ENCODE measurements at places on chromosomes 5 and 9.

DNA sequence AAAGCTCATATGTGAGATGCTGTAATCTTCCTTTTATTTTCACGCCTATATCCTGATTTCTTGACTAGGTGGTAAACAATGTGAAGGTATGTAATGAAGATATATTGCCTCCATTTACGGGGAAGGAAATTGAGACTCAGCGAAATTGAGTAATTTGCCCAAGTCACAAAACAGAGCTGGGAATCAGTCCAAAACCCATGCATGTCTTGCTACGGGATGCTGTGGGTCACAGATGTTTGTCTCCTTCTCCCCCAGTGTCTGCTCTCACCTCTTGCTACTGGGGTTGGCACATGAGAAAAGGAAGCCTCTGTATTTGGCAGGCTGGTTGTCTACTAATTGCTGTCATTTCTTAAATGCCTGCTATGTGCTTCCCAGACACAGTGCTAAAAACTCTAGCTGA is 53.7 kb upstream of the TEX48 start:
- no peak for DNase-seq

DNA sequence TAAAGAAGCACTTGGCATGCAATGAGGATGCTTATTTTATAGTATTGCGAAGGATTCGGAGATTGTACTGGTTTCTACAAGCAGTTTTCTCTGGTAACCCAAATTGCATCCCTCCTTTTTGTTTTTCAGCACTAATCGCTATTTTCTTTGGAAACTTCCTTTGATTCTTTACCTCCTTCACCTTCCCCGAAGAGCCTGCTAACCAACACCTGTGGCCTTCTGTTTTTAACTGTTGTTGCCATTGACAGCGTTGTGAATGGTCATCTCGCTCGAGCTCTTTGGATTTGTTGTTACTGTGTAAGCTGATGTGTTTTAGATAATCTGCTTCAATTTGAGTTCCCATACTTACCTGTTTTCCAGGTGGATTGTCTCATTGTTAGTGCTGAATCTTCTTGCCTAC is 1.1 kb downstream of the CNOT6 start:
- DNase-seq, result no peak

GRCh38 chr9:26650325-26650724 is 242.3 kb downstream of the CAAP1 start:
- DNase-seq, result no peak

GRCh38 chr9:38207247-38207778 is 138.3 kb upstream of the SHB start:
- DNase-seq, result no peak

GRCh38 chr5:80260461-80260860 is 4.6 kb upstream of the SERINC5 start:
- no peak for DNase-seq

- DNase-seq, result no peak
Observed at GRCh38 chr5:131423056-131423455, 159.2 kb downstream of the CDC42SE2 start.

- DNase-seq, result no peak
Observed at GRCh38 chr5:33212439-33212838, 228.3 kb upstream of the TARS1 start.

- no peak for DNase-seq
Observed at GRCh38 chr9:12884736-12885395, 110.0 kb downstream of the LURAP1L start.

DNA sequence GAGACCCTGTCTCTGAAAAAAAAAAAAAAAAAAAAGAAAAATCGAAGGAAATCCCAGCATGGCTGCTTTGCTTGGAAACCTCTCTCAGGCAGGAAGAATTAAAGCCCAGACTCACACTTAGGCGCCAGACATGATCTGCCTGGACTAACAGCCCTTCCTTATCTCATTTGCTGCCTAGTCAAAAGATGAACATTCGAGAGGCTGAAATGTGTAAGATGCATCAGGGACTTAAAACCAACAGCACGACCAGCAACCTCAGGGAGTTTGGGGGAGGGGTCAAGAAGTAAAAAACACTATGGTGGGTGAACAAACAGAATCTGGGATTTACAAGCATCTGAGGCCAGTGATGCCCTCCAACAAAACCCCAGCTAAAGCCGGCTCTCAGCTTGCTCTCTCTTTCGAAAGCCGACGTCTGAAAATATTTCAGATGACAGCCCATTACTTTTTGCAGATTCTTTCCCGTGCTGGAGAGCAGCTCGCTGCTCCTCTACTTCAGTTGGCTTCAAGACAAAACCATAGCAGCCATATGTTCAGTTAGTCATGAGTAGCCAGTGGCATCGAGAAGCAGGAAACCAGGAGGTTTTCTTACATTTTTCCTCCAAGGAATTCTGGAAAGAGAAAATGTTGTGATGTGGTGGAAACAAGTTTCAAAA is 249.9 kb downstream of the MARCHF11 start:
- no peak for DNase-seq

- DNase-seq, result no peak
Observed at GRCh38 chr9:82124090-82124489, 135.5 kb downstream of the SPATA31D1 start.

GRCh38 chr9:120374239-120374638 is 205.7 kb downstream of the CDK5RAP2 start:
- no peak for DNase-seq

DNA sequence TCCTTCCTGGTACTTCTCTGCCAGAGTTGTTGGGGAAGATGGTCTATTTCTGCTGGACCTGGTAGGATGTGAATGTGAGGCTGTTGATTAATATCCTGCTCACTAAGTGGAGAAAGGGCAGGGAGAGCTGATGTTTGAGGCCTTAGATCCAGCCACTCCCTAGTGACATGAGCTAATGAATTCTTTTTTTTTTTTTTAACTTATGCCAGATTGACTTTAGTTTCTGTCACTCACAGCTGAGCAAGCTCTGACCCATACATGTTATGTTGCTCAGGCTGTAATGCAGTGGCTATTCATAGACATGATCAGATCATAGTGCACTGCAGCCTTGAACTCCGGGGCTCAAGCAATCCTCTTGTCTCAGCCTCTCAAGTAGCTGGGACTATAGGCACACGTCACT is 75.1 kb upstream of the SPRY4 start:
- no peak for DNase-seq

DNA sequence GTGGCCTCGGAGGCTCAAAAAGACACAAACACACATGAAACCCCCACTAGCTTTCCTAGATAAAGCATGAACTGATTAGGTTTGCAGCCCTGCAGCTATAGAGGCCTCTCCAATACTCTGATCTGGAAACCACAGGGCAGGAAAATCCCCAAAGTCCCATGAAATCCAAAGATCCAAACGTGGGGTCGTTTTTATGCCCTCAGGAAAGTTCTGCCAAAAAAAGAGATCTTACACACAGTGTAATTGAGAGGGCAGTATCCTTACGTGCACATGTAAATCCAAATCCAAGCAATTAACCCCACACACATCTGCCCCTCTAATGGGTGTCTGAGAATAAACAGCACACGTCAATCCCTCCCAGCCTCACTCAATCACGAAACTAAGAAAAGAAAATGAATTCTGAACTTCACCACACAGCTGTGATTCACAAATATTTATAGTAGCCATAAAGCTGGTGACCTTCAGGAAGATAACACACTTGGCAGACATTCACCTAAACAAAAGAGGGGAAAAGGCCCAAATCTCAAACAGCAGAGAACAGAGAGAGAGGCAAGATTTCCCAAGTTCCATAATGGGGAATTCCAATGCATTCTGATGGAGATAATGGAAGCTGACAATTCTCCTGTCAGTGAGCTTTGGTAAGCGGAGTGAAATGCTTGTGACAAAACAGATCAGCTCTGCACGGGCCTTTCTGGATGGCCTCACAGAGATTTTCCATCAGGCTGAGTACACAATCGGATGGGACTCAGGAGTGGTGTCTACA is 114.2 kb downstream of the SEMA5A start:
- no peak for DNase-seq

- DNase-seq, result no peak
Observed at GRCh38 chr9:86526021-86526420, 171.8 kb upstream of the TUT7 start.

- no peak for DNase-seq
Observed at GRCh38 chr9:126699401-126699881, 85.7 kb downstream of the LMX1B start.

DNA sequence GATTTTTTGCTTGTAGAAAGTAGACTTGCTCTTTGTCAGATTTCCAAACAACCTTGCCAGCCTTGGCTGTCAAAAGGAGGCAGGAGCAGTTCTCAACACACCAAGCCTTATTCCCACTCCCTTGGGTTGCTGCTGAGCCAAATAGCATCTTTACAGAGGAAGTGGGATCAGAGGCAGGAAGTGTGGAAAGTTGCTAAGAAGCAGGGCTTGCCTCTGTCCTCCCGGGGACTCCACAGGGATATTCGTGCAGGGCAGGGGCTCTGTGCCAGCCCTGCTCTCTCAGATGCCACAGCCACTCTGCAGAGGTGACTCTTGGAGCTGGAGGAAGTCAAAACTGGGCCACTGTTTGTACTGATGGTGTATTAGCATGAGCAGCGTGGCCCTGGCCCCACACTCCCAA is 24.3 kb downstream of the PTPDC1 start:
- no peak for DNase-seq

DNA sequence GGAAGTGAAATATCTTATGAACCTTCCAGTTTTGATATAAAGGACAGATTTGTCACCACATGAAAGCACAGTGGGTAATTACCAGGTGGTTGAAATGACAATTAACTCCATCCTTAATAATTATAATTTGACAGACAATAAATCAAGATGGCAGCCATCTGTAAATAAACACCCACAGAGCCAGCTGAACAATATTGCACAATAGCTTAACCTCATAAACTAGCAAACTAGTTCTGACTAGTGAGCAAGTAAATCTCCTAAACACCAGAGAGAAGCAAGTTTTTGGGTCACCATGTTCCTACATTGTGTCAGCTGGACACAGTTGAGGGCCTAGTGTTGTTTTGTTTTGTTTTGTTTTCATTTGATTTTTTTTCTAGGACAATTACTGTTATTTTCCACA is 577.4 kb downstream of the ACTL7B start:
- no peak for DNase-seq

GRCh38 chr9:136326761-136327303 is 507 bp upstream of the GPSM1 start:
- DNase-seq, result no peak

- no peak for DNase-seq
Observed at GRCh38 chr5:180340856-180341255, 12.3 kb downstream of the GFPT2 start.

DNA sequence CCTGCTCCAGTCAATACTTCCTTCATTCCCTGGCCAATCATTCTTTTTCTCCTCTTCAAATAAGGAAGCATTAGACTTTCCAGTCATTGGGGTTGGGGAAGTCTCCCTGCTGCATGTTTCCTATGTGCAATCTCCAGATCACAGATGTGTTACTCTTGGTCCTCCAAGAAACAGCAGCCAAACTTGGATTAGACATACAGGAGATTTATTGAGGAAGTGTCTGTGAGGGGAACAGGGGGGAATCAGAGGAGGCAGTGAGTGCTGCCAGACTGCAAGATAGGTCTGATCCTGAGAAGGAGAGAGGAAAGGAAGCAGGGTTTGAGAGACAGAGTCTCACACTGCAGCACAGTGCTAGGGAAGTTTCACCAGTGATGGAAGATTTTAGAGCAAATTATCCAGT is 40.6 kb upstream of the SLIT3 start:
- DNase-seq, result no peak

DNA sequence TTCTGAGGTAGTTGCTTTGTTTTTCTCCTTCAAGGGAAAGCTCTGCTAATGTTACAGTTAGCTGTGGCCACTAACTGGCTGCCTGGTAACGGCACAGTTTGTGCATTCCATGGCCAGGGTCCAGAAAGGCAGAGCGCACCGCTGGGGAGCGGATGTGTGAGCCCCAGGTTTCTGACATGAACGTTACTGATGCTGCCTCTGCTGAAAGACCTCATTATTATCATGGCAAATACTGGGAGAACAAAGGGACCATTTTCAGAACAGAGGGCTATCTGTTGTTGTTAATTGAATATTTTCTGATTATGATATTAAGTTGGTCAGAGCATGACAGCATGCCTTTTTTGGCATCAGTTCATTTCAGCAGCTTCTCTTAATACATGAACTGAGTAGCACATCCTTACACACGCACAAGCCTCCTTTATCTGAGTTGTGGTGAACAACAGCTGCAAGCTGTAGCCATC is 134.1 kb downstream of the NUDT12 start:
- no peak for DNase-seq

DNA sequence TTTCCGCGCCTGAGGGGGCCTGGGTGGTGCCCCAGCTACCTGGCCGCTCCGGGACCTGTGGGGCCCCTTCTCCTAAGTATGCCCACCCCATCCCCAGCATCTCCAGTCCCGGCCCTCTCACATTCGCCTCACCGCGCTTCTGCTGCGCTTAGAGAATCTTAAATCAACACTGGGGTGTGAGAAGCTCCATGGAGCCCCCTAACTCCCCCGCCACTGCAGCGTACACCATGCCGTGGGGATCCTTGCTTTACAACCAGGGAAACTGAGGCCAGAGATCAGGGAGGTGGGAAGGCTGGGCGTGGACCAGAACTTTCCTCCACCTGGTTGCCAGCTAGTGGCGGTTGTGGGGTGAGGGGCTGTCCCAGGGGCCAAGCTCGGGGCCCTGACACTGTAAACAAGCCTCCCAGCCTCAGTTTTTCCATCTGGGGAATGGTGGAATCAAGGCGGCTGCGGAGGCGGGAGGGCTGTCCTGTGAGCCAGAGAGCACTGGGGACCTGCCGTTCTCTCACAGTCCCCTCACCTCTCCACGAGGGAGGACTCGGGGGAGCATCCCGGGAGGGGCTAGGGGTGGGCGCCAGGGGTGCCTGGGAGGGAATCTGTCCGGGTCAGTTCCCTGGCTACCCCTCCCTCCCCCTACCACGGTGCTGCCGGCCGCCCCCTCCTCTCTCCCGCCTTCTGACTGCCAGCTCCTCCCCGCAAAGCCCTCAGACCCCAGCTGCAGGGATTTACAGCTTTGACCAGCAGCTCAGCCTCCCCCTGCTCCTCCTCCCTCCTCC is 161.2 kb downstream of the C9orf50 start:
- DNase-seq, result no peak

- no peak for DNase-seq
Observed at GRCh38 chr5:125595845-125596244, 827.4 kb upstream of the GRAMD2B start.
